Fibroblast of mammary gland (primary cell): ENCODE measurements at places on chromosomes 16 and 17.

- DNase-seq: no peak
These were observed 17.8 kb upstream of the CLEC3A start for GRCh38 chr16:78004517-78004916.

DNA sequence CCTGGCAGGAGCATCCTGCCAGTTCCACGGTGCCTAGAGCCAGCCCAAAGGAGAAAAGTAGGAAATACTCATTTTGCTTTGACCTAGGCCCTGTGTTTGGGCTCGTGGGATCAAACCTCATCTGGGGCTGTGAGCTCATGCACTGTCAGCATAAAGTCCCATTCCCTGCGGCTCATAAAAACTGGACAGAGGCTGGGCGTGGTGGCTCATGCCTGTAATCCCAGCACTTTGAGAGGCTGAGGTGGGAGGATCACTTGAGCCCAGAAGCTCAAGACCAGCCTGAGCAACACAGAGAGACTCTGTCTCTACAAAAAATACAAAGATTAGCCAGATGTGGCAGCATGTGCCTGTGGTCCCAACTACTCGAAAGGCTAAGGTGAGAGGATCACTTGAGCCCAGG is 17.9 kb downstream of the ATP6V0D1 start:
- DNase-seq: no peak

GRCh38 chr17:58614859-58615459 is 76.9 kb downstream of the TEX14 start:
- no peak for DNase-seq

GRCh38 chr17:44473367-44473766 is 29.8 kb downstream of the GPATCH8 start:
- DNase-seq: peak; percentile 6

- peak; percentile 56 for DNase-seq
These were observed 87.4 kb downstream of the ANKRD11 start for GRCh38 chr16:89402962-89403361.

DNA sequence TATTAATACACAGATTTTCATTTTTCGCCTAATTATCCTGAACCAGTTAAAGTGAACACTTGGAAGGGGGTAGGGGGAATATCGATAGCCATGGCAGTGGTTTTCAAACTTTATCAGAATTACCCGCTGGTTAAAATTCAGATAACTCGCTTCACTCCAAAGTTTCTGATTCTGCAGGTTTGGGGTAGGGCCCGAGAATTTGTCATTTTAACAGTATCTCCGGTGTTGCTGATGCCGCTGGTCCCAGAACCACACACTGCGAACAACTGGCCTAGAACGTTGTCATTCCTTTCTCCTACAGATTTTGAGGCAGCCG is 313 bp upstream of the NSRP1 start:
- DNase-seq: no peak

- DNase-seq: peak; percentile 95
These were observed 2.4 kb downstream of the MATCAP1 start for GRCh38 chr16:67181346-67181745.

- no peak for DNase-seq
These were observed 20.5 kb downstream of the PEMT start for GRCh38 chr17:17570798-17571716.

DNA sequence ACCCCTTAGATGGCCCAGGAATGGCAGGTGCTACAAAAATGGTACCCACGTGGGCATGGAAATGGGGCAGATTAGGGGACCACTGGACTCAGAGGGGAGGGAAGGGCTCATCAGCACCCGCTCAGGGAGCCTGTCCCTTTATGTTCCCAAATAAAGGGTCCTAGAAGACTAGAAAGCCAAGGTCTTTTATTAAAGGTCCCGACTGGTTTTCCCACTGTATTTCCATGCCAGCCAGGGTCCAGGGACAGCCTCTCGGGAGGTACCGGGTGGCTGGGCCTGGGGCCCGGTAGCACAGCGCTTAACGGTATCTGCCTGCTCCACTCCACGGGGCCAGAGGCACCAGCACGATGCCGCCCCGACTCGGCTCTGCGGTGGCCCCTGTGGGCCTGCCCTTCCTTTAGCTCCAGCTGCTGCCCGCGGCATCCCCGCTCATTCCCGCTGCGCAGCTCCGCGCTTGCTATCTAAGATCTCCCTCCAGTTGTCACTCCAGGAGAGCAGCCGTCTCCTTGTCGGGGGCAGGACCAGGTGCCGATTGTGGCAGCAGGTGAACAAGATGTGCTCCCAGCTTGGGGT is 1.4 kb downstream of the NT5C start:
- no peak for DNase-seq

DNA sequence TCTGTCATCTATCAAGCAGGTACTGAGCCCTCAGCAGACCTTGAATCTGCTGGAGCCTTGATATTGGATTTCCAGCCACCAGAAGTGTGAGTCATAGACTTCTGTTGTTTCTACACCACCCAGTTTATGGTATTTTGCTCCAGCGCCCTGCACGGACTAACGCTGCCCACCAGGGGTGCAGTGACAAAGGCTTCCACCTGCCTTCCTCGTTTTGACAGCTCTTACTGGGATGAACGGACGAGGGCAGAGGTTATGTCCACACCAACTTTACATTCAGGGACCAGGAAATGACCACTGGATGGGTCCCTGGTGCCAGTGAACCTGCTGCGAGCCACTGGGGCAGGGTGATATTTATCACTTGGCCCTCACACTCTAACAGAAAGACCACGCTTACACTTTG is 66.6 kb upstream of the CBX4 start:
- no peak for DNase-seq

GRCh38 chr16:3655396-3656159 is 1.1 kb downstream of the DNASE1 start:
- DNase-seq: no peak

- DNase-seq: peak; percentile 52
These were observed at the start of gene ARHGAP23 for GRCh38 chr17:38428112-38428642. Gene ARHGAP23 (plus strand): TSS chr17:38428464. CDS start chr17:38428486, 22 bp downstream.

DNA sequence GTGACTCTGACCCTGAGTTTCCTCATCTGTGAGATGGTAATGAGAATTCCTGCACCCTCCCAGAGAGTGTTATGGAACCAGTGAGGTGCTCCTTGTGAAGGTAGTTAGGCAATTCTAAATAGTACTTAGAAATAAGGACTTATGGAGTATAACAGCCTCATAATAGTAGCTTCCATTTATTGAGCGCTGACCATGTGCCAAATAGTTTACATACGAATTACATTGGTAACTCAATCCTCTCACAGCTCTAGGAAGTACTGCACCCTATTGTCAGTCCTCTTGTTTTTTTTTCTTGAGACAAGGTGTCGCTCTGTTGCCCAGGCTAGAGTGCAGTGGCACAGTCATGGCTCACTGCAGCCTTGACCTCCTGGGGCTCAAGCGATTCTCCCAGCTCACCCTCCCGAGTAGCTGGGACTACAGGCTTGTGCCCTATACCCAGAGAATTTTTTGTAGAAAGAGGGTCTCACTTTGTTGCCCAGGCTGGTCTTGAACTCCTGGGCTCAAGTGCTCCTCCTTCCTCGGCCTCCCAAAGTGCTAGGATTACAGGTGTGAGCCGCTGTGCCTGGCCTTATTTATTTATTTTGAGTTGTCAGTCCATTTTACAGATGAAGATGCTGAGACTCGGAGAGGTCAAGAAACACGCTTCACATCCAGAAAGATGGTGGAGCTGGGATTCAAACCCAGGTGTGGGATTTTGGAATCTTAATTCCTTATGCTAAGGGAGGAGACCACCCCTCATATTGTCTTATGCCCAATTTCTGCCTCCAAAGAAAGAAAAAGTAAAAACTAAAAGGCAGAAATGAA is 2.9 kb downstream of the TNS4 start:
- DNase-seq: no peak

GRCh38 chr16:21071741-21072140 is 78.9 kb downstream of the DNAH3 start:
- no peak for DNase-seq

DNA sequence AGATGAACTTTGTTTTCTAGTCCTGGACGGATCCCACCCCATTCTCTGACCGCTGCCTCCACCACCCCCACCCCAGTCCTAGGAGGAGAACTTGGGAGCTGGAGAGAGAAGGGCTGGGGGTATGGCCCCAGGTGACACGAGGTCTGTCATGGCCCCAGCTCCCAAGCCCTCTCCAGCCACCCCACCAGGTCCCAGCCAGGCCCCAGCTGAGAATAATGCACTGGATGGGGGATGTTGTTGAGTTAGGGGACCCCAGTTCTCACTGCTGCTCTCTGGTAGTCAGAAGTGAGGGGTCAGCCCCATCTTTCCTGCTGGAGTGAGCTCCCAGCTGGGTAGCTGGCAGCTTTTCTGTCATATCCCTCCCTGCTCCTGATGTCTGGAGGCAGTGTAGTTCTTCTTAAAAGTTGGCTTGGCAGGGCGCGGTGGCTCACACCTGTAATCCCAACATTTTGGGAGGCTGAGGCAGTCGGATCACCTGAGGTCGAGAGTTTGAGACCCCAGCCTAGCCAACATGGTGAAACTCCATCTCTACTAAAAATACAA is 4.6 kb upstream of the COL1A1 start:
- no peak for DNase-seq

GRCh38 chr16:12271006-12271405 is 294.5 kb downstream of the SNX29 start:
- DNase-seq: peak; percentile 20

DNA sequence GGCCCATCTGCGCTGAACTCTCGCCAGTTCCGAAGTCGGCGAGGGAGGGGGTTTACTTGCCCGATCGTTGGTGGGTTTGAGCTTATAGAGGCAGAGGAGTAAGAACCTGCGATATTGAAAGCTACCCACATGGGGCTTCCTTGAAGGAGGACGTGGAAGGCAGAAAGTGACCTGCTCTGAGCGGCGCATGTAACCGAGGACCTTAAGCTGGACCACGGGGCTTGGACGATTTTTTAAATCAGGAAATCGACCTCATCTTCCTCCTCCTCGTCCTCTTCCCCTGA is 2.0 kb downstream of the PRAC2 start:
- DNase-seq: no peak

GRCh38 chr17:14745541-14745940 is 444.7 kb downstream of the HS3ST3B1 start:
- peak; percentile 77 for DNase-seq

GRCh38 chr17:70271200-70271599 is 101.9 kb downstream of the KCNJ2 start:
- no peak for DNase-seq

- DNase-seq: no peak
These were observed 114.7 kb downstream of the C16orf78 start for GRCh38 chr16:49488336-49488735.

DNA sequence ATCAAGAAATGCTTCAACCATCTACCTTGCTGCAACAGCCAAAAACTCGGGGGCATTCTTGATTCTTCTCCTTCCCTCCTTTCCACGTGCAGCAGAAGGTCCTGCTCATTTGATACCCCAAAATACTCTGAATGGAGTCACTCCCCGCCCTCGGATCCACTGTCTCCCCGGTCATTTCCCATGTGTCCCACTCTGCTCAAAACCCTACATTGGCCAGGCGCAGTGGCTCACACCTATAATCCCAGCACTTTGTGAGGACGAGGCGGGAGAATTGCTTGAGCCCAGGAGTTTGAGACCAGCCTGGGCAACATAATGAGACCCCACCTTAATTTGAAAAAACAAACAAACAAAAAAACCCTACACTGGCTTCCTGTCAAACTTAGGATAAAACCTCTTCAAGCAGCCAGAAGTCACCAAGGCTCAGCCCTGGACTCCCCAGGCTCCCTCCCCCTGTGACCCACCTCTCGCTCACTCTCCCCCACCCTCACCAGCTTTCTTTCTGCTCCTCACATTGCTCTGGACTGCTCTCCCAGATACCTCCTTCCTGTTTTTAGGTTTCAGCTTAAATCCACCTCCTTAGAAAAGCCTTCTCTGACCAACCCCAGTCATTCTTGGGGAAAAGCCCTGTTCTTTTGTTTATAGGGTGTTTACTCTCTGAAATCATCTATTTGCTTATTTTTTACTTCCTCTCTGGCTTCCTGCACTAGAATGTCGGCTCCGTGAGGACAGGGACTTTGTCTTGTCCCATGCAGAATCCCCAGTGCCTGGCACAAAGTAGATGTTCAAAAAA is 2.8 kb downstream of the SLC13A2 start:
- DNase-seq: no peak

DNA sequence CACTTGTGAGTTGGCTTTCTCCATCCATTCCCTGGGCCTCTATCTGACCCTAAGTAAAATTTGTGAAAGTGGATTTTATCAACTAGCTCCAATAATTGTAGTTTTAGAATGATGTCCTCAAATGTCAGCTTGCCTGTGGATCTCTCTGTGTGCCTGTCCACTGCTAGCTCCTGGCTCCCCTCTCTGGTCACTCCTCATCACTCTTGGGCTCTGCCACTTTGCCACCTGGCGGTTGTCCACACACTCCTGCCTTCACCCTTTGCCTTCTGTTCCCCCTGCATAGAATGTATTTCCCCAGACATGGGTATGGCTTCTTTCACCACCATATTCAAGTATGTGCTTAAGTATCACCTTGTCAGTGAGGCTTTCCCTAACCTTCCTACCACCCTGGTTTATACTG is 19.8 kb downstream of the ANKFN1 start:
- DNase-seq: no peak

- DNase-seq: no peak
These were observed 321.5 kb upstream of the CCL2 start for GRCh38 chr17:33933576-33933975.

DNA sequence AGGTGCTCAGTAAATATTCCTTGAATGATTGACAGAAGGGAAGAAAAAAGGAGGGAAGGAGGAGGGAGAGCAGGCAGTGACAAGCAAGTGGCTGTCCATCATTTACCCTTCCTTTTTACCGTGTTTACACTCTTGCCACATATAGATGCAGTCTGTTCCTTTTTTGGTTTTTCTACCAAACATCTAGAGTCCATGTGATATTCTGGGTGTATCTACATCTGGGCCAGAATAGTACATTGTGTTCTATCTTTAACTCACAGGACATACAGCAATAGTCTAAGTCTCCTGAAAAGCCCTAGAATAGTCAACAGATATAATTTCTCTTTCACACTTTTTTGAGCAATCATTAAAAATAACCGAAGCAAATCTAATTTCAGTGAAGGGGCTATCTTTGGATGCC is 33.5 kb downstream of the KCNJ2 start:
- DNase-seq: no peak
